Stimulated activated CD4-positive, alpha-beta T cell treated with anti-CD3 and anti-CD28 coated beads, TNF-alpha, amount 100 ng/mL, for 24 hours (primary cell): ENCODE measurements at places on chromosomes 11 and 22.

GRCh38 chr11:26909515-26909914 lies 84.4 kb upstream of the FIBIN start:
- DNase-seq, result no peak

DNA sequence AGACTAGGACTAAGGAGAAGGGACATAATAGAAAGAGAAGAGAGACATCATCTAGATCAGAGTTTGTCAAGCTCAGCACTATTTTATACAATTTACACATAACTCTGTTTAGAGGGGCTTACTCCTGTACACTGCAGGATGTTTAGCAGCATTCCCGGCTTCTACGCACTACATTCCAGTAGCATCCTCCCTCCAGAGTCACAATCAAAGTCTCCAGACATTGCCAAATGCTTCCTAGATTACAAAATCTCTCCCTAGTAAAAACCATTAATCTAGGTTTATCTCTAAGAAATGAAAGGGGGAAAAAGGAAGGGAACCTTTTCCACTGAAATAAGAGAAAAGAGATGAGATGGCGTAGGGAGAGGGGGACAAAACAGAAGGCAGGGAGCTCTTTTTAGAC lies 4.0 kb downstream of the USP28 start:
- DNase-seq, result no peak

GRCh38 chr11:57457643-57458023 lies 2.7 kb upstream of the RTN4RL2 start:
- DNase-seq, result no peak

DNA sequence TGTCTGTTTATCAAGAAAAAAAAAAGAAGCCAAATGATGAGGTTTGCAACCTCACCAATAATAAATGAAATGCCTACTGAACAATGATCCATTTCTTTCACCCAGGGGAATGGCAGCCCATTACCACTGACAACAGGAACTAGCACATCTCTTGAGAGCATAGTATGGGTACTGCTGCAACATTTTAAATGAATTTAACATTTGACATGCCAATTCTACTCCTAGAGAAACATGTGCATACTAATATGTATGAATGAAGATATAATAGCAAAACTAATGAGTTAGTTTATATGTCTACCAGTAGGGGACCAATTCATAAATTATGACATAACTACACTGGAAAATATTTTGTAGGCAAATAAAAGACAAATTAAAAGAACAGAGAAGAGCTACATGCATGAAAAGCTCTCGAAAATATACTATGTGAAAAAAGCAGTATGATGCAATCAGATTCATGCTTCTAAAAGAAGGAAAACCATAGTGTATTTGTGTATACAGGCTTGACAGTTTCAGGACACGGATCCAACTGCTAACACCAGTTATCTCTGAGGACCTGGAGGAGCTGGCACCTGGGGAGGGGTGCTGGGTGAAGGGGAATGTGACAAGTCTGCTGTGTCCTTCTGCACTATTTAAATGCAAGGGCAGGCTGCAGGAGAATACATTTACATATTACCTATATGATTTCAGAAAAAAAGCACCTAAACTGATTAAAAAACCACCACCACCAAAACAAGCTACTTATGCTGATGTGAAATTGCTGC lies 6.9 kb downstream of the SMCO4 start:
- no peak for DNase-seq

- DNase-seq, result no peak
These were observed at the start of gene OR4A16 for GRCh38 chr11:55342901-55343300. OR4A16 (plus strand) TSS chr11:55343201; CDS start chr11:55343201, 0 bp downstream.

GRCh38 chr11:117932947-117933346 lies 3.7 kb upstream of the TMPRSS13 start:
- DNase-seq, result no peak
